8988T (cell line): ENCODE measurements at places on chromosomes 1 and 21.

- no peak for DNase-seq
These were observed 15.9 kb downstream of the PDXK start for GRCh38 chr21:43734928-43735229.

DNA sequence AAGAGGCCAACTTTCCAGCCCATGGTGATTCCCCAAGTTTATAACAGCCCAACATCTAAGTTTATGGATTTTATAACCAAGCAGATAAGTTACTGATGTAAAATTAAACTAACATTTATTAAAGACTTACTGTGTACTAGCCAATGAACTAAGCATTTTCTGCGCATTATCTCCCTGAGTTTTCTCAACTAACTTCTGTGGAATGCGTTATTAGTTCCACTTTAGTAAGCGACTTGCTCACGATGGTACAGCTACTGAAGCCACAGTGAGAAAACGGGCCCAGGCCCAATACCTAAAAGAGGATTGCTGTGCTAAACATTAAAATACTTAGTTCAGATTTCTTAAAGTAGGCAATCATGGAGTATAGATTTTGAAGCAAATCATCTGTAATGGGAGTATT, 61.0 kb downstream of the ZBTB18 start:
- DNase-seq: no peak

- DNase-seq: no peak
These were observed 12.0 kb downstream of the SEMA6C start for GRCh38 chr1:151134396-151134795.

DNA sequence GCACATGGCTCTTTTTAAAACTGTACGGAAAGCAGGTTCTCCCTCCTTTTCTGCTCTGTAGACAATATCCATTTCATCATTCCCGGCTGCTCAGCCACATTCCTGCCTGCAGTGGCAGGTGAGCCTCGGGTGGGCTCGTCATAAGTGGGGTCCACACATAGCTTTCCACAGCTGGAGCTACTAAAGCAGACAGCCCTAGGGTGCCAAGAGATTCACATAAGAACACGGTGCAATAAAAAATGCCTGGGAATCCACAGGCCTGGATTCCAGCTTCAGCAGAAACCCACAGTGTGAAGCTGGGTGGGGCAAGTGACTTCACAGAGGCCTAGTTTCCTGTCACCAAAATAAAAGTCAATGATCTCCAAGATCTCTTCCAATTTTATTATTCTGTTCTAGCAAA, 96.4 kb downstream of the MIS18A start:
- DNase-seq: no peak
